ENCODE measurements at places on chromosomes 1 and 21.

DNA sequence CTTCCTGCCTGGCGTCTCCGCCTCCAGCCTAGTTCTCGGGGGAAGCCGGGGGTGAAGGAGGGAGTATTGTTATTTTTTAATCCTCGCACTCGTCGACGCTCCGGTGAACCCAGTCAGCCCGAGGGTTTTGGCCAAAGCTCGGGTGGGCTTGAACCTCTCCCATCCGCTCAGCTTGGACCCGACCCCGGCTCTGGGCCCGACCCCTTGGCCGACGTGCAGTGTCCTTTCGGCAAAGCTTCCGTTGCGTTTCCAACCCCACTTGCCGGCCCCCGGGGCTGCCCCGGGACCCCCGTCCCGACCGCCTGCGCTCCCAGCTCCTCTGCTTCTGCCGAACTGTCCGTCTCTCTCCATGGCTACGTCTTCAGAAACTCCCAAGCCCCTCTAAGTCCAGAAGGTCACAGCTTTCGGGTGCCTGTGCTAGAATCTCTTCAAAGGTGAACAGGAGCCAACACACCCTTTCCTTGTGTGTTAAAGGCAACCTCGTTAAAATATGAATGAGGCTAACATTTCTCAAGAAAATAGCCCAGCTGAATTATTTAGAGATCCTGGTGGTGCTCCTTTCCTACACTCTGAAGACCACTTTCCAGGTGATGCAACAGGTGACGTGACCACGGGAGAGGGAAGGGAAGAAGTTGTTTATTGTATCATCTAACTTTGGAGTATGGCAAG lies 647 bp downstream of the DESI2 start:
- no peak for DNase-seq

DNA sequence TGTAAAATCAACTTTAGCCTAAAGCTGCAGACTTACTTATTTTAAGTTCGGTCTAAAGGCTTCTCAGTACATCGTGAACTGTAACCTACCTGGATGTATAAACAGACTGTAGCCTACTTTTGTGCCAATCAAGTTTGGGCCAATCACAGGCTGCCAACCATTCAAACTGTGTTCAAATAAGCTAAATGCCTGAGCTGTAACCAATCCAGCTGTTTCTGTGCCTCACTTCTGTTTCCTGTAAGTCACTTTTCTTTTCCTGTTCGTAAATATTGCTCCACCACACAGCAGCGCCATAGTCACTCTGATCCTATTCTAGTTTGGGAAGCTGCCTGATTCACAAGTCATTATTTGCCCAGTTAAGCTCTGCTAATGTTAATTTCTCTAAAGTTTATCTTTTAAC lies 37.5 kb upstream of the SLAMF9 start:
- no peak for DNase-seq

DNA sequence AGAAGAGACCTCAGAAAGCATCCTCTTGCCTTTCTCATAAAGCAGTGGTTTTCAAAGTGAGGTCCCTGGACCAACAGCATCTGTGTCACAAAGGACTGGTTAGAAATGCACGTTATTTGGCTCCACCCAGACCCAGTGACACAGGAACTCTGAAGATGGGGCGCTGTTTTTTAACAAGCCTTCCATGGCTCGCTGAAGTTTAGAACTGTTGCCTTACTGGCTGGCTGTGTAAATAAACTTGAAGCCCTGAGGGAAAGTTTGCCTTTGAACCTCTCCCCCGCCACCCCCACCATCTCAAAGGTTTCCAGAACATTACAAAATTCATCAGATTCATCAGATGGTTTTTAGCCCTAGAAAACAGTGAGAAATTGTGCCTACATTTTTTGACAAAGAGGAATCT lies 21.8 kb upstream of the IKBKE start:
- DNase-seq, result no peak

DNA sequence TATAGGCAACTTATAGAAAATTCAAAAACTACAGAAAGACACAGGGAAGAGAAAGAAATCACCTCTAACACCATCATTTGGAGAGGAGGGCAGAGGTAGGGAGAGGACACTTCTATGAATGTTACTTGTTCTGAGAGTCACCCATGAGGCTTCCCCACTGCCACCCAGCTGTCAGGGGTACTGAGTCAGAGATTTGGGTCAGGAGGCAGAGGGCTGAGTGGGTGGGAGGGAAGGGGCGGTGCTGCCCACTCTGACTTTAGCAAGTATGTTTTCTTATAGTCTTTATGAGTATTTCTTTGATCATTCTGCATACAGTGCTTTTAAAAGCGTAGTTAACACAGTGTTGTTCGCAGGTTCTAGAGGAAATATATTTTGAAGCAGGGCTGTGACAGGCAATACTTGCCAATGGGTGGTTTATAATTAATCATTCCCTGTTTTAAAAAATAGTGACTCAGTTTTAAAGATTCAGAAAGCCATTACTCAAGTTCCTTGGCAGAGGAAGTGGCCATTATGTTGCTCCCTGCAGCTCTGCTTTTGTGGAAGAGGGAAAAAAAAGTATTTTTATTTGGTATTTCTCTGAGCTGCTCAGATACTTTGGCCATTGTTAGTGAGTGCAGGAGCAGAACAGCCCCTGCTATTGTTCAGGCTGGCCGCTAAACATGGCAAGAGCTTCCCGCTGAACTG lies 18.3 kb downstream of the IL6R start:
- no peak for DNase-seq

- DNase-seq, result no peak
Observed at GRCh38 chr1:96478228-96478627, 243.4 kb upstream of the PTBP2 start.

DNA sequence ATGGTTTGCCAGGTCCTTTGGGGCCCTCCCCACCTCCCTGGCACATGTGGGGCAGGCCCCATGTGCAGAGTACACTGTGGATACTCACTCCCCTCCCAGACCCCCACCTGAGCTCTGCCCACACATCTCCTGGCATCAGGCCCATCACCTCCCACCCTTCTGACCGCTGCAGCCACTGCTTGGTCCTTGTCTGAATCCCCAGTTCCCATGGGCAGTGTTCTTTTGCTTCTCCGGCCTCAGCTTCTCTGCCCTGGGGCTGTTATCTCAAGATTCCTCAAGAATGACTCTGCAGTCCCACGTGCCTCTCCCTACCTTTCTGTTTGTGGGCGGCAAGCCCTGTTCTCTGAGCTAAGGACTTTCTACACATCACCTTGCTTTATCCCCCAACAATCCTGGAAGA lies 187.7 kb upstream of the EDN2 start:
- no peak for DNase-seq

- DNase-seq, result no peak
Observed at GRCh38 chr1:167427848-167428247, 90.5 kb downstream of the CD247 start.

- no peak for DNase-seq
Observed at GRCh38 chr1:17515902-17516301, 23.6 kb upstream of the ARHGEF10L start.

DNA sequence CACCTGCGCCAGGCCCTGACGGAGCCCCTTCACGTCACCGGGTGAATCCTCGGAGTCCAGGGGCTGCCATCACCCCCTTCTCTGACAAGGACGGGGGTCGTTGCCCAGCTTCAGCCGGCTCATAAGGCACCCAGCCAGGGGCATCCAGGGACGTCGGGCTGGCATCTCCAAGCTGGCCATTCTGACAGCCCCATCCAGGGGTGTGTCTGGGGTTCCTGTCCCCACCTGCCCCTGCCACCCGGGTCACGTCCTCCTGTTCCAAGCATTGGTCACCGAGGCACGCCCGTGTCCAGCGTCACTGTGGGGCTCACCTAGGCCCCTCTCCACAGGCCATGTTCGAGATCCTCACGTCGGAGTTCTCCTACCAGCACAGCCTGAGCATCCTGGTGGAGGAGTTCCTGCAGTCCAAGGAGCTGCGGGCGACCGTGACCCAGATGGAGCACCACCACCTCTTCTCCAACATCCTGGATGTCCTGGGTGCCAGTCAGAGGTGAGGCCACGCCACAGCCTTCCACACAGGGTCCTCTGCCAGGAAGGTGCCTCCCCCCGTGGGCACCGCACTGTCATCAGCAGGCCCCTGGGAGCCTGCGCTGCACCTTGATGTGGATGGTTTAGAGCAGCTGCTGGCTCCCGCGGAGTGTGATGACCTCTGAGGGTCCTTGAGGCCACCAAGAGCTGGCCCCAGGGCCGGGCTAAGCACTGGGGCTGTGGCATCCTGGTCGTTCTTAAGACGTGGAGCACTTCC lies 14.8 kb downstream of the ARHGEF16 start:
- DNase-seq, result no peak

DNA sequence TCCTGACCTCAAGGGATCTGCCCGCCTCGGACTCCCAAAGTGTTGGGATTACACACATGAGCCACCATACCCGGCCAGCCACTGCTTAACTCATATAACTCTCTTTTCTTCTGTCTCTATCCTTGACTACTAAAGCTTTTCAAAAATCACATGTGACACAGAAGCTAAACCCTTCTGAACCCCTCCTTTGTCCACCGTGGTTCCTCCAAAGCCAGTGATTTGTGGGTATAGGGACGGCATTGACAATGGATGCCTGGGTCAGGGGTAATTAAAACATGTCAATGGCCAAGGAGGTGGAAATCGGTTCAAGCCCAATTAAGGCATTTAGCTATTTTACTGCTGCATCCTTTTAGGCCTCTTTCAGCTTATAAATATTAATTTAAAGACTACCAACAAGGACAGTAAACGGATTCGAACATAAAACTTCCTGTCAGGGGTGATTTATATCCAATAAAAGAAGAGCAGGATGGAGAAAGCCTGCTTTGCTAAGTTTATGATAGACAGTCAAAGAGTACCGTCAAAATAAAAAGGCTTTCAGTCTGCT lies 242.3 kb downstream of the GPATCH2 start:
- DNase-seq, result no peak

DNA sequence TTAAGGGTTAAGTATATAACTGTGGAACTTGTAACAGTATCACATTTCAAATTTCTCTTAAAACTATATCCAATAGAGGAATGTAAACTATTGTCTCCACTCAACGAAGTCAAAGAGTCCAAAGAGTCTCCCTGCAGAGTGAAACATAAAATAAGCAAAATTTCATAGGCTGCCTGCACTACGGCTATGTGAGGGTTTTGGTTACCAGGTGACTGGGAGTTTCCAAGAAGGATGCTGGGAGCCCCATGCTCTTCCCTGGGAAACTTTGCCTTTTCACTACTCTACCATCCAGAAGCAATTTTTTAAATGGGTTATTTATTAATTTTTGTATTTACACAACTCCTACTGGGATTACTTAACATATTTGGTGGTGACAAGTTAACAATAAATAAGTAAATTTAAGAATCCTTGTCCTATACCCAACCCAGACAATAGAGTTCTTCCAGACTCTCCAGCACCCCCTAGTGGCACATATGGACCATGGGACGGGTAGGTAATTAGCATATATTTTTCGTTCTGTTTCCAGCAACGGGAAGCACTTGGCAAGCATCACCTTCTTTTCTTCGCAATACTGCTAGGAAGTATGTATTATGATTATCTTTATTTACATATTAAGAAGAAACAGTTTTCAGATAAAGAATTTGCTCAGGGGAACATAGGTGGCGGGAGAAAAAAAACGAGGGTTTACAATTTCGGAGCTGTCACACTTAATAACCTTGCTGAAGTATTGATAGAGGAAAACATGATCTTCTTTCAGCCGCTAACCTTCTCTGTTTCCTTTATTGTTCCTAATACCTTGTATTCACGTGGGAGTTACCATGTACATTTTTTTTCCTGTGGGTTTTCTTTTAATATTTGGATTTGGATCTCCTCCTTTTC lies 3.5 kb downstream of the FMO2 start:
- no peak for DNase-seq

DNA sequence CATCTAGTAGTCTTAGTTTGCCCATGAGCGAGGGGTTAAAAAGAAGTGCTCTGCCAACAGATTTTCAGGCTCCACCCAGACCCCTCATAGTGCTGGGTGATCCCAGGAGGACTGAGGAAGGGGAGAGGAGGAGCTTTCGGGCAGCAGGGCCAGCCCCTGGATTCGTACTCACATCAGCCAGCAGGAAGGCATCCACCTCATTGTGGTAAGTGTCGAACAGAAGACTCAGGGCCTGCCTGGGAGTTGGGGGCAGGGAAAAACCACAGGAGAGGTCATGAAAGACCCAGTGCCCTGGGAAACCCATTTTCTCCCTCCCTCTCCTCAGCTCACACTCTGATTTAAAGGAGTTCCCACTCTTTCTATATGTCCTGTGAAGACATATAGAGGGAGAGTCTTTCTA lies 34.9 kb downstream of the PIK3C2B start:
- no peak for DNase-seq

- DNase-seq, result no peak
Observed at GRCh38 chr21:38910390-38911067, 104.8 kb downstream of the ETS2 start.

- DNase-seq, result no peak
Observed at GRCh38 chr1:114259511-114260160, 106.0 kb upstream of the SYT6 start.

DNA sequence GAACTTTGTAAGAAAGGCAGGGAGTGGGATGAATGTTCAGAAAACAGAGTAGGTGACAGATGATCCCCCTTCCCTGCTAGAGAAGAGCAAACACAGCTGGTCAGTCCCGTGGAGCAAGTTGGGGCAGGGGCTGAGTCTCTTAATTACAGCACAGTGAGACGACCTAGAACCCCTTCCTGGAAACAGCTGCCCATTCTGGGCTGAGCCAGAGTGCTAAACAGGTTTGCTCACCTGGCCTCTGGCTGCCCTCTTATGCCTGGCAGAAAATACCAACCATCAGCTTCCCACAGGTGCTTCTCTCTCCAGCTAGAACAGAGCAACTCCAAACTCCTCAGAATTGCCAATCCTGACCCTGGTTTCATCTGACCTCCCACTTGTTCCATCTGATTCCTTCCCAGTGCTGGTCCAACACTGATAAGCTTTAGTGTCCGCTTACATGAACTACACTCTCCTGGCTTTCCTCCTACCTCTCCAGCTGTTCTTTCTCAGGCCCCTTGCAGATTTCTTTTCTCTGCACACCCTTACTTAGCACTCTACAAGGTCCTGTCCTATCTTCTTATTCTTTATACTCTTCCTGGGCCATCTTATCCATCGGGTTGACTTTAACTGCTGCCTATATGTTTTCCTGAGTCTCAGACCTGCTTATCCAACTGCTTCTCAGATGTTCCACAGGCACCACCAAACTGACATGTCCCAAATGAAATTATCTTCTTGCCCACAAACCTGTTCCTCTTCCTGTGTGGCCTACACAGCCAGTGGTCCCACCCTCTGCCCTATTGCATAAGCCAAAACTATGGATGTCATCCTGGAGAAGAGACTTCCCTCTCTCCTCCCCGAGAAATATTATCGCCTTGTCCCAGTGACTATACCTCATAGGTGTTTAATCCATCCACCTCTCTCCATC lies 22.6 kb upstream of the COL9A2 start:
- DNase-seq, result no peak

DNA sequence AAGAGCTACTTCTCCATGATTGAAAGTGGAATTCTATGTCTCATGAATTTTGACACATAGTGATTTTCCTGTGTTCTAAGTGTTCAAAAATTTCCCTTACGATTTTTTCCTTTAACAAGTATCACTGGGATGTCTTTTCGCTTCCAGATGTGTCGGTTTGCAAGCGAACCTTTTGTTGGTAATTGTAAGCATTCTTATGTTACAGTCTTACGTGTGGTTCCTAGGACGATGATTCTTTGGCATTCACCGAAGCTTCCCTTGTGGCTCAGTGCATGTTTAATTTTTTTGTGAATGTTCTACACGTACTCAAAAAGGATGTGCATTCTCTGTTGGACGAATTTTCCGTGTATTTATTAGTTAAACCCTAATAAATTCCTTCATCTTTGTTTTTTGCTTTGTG lies 211.6 kb downstream of the CAMTA1 start:
- DNase-seq, result no peak

- no peak for DNase-seq
Observed at GRCh38 chr1:160124705-160125478, 9.3 kb downstream of the ATP1A2 start.
